Astrocyte of the hippocampus (primary cell): ENCODE measurements at places on chromosomes 1 and 21.

GRCh38 chr1:70360321-70360720 is 5.8 kb upstream of the ANKRD13C start:
- DNase-seq = no peak

GRCh38 chr1:205137901-205138300 is 16.1 kb upstream of the RBBP5 start:
- no peak for DNase-seq

GRCh38 chr21:45067462-45068285 is 6.7 kb upstream of the ADARB1 start:
- DNase-seq = no peak

DNA sequence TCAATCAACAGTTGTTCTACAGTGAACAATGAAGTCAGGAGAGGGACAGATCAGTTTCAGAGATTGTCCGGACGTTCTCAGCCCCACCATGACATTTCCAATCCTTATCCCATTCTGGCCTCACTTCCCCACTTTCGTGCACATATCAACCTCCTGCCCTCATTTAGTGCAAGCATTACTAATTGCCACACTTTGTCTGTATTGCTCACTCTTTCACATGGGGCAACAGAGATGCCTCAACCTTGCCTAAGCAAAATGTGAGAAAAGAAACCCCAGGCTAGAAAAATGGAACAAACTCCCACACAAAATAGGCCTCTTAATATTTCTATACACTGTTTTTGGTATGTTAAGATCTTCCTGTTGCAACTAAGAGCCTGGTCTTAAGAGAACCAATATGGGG is 8.9 kb upstream of the RGS1 start:
- no peak for DNase-seq

DNA sequence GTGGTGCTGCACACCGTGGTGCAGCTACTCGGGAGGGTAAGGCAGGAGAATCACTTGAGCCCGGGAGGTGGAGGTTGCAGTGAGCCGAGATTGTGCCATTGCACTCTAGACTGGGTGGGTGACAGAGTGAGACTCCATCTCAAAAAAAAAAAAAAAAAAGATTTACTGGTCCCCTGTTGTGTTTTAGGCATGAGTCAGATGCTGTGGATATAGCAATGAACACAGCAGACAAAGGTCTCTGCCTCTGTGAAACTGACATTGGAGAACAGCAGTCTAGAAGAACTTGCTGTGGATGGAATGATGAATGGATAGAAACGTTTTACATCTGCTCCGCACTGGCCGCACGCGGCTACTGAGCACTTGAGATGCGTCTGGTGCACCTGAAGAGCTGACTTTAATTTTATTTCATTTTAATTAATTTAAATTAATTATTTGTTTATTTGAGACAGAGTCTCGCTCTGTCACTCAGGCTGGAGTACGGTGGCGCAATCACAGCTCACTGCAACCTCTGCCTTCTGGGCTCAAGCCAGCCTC is 24.5 kb upstream of the EPHA2 start:
- peak; percentile 63 for DNase-seq

DNA sequence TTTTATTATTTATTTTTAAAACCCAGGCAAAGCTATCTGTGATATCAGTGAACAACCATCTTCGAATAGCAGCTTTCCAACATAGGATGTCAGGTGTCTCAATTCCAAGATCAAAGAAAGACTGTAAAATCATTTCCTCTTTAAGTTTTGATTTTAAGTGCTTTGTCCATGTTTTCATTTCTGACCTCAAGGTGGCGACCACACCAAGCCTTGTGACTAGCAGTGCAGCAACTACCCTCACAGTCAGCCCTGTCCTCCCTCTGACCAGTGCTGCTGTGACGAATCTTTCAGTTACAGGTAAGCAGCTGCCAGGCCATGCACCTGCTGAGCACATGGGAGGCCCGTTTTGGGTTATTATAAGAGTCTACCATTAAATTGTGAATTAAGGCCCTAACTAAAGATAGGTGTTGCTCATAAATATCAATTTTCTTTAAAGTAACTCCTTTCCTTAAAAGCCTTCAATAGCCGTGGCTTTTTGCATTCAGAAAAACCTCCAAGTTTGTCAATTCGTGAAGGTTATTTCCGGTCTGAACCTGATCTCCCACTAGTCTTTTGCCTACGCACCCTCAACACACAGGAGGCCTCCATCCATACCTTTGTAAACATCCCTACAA is 117.0 kb downstream of the CD247 start:
- DNase-seq = peak; percentile 68

DNA sequence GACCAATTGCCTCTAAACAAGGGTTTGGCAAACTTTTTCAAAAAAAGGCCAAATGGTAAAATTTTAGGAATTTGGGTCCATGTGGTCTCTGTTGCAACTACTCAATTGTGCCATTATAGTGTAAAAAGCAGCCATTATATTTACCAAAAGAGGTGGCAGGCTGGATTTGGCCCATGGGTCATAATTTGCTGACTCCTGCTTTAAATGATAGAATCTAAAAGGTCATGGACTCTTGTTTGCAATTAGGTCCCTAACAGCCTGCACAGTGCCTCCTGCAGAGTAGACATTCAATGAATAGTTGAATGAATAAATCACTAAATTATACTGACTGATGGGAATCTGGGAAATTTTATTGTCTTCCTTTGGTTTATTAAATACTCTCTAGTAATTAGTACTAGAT is 6.2 kb downstream of the BECN2 start:
- no peak for DNase-seq

- no peak for DNase-seq
Observed at GRCh38 chr1:42937836-42938644, 20.6 kb downstream of the SLC2A1 start.

DNA sequence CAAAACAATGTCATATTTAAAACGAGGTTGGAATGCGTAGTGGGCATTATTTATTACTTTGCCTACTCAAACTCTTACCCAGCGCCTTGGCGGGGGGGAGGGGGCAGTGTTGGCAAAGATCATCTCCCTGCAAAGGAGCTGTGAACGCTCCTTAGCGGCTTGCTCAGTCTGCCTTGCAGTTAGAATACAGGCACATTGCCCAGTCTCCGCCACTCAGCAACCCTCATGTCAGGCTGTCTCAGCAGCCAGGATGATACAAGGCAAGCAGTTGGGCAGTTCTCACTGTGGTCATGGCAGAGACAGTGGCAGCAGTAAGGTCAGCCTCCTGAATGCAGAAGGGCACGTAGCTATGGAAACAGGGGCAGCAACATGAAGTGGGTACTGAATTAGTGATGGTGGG is 170.4 kb upstream of the KCNK2 start:
- DNase-seq = peak; percentile 34

DNA sequence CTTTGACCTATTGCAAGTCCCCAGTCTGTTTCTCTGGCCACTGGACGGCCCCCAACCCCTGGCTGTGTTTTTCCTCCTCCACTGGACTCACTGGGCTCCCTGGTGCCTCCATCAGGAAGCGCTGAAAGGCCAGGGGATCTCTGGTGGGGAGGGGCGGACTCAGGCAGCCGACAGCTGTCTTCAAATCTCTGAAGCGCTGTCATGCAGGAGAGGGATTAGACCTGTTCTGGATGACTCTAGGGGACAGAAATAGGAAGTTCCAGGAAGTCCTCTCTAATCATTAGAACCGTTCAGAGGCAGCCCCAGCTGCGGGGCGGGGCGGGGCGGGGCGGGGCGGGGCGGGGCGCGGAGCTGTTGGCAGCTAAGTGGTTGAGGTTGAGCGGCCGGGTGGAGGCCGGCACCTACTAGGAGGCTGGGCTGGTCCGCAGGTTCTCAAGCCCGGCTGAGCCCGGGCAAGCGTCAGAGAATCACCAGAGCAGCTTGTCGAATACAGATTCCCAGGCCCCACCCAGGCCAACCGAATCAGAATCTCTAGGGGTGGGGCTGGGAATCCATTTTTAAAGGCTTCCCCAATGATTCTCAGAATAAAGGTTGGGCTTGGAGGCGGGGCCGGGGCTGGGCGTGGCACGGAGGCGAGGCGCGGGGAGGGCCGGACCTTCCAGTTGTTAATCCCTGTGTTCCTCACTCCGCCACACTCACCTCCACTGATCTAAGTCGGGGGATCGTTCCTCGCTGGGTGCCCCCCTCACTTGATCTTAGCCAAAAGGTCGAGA is 11.4 kb upstream of the PHLDA3 start:
- peak; percentile 81 for DNase-seq

DNA sequence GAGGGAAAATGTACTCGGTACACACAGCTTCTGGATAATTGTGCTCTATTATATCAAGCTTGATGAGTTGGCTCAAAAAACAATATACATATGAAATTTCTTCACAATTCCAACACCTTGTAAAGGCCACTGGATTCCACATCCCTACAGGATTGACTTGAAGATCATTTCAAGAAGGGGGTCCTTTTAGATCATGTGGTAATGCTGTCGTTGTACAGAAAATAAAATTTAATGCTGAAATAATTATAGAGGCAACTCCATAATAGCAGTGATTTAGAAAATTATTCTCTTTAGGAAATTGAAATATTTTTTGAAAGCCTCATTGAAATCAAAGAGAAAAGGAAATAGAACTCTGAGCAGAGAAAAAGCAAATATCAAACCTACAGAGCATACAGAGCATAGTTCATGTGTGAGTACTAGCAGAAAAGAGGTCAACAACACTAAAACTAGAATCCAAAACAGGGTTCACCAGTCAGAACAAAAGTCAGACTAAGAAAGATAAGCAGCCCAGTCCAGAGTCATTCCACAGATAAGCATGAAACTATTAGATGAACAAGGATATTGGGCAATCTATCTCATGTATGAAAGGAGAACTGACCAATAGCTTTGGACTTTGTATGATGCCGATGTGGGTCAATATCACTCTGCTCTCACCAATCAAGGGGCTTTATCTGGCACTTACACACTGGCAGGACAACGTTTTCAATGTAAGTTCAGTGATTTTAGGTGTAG is 79.5 kb upstream of the PALMD start:
- no peak for DNase-seq

DNA sequence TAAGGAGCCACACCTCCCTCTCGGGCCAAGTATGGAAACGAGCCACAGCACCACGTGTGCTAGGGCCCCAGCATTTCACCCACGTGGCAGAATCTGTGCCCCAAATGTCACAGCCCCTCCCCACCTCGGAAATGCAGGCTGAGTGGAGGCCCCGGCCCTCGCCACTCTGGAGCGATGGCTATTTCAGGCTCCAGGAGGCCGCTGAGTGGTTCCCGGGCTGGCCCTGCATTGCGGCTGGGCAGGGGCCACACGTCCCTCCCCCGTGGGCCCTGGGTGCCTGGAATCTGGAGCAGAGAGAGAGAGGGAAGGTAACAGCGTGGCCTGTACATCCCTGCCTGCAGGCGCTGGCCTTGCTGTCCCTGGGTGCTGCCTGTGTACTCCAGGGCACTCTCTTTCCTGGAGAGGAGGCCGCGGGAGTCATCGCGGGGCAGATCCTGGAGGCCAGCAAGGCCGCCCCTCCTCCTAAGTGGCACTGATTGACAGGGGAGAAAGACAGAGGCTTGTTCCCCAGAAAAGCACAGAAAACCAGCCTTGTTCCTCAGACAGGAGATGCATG is 68.0 kb upstream of the TRAPPC10 start:
- no peak for DNase-seq

- DNase-seq = no peak
Observed at GRCh38 chr1:24410750-24411149, 2.8 kb downstream of the STPG1 start.

DNA sequence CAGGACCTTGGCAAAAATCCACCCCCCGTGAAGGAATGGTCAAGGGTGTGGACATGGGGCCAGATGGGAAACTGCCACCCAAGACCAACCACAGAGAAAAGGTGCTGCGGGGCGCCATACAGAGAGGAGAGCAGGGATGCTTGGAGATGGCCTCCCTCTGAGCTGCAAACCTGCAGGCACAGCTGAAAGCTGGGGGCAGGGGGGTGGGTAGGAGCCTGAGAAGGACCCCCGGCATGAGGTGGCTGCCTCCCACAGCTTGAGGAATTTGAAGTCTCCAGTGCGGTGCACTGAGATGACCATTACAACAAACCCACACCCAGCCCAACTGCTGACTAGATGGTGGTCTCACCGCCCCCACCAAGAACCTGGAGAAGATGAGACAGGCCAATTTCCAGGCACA is 84.8 kb downstream of the WDR4 start:
- no peak for DNase-seq

DNA sequence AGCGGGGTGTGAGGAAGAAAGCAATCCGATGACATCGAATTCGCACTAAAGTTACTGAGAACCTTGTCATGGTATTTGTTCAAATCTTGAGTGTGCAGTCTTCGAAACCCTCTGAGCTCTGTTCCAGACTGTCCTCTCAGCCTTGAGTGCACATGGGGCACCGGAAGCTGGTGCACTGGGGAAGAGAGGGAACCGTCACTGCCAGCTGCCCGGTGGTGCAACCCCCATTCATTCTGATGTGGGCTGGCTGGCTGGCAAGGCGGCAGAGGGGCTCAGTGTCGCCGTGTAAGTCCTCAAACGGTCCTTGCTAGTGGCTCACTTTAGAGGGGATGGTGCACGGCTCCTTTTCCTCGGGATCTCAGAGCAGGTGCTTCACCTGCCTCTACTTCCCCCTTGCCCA is 137.4 kb downstream of the KIF26B start:
- no peak for DNase-seq

DNA sequence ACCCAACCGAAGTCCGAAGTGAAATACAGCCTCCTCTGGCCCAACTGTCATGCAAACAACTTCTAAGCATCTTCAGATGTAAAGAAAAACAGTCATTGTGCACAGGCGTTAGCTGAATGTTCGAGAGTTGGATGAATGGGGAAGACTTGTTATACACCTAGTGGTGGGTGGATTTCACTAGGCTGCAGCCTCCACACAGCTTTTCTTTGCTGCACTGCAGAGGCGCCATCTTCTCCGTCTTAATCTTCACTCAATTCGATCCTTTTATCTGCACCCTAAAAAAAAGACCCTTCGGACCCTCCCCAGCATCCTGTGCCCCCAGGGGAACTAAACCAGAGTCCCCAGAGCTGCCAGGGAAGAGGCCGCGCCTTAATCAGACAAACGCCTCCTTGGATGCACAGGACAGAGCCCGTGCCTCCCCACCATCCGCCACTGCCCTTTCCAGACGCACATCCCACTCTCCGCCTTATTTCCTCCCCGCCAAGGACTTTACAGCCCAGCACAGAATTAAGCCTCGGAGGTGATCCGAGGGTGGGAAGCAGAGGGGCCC is 1.4 kb downstream of the APP start:
- peak; percentile 78 for DNase-seq

DNA sequence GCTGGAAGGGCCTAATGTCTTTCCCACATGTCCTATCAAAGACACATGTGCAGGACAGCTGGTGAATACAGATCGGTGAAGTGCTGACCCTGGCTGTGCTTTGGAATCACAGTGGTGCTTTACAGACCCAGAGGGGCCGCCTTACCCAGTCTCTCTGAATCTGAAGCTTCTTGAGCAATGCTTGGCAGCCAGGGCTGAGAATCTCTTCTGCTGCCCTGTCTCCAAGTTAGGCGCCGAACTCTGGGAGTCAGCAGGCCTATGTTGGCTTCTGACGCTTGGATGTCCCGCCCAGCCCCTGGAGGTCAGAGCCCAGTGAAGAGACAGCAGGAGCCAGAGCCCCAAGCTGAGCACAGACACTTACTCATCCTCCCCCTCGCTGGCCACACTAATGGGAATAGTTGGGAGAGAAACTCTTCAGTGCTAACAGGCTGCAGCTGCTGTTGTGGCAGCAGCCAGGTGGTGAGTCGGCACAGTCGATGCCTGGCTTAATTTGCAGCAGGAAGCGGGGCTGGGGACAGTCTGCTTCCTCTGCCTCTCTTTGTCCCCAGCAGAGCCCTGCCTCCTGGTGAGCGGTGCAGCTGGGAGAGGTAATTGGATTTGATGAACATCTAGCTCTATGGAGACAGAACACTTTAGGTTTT is 68.1 kb downstream of the URB2 start:
- DNase-seq = peak; percentile 51
